ENCODE measurements at places on chromosomes 13 and 19. TPM values are rescaled to one million over a fixed set of nuclear protein-coding genes. Genes with fewer than 3 reads are reported as not detected.

GRCh38 chr19:3932931-3933810, at the start of gene NMRK2:
Gene NMRK2 (plus strand): TSS chr19:3933069. CDS start chr19:3933672, 603 bp downstream.
- no peaks in the 10 kb centered on the region for H3K4me1 ChIP-seq
- H3K4me3 ChIP-seq, result no peak within 1 kb of the TSS
- peaks cover 26% of the 10 kb centered on the region for H3K27me3 ChIP-seq
- peak; percentile 77 for DNase-seq
- H3K36me3 ChIP-seq, result no peaks in the 10 kb centered on the region

ZNF486 gene
- 8.5 TPM for total RNA-seq

GRCh38 chr19:23777216-23777615, 18.5 kb upstream of the ZNF681 start:
- no peaks in the 10 kb centered on the region for H3K36me3 ChIP-seq
- no peak for DNase-seq
- no peaks in the 10 kb centered on the region for H3K27me3 ChIP-seq
- H3K4me3 ChIP-seq, result no peak overlapping the region
- no peak overlapping the region for H3K27ac ChIP-seq

DNA sequence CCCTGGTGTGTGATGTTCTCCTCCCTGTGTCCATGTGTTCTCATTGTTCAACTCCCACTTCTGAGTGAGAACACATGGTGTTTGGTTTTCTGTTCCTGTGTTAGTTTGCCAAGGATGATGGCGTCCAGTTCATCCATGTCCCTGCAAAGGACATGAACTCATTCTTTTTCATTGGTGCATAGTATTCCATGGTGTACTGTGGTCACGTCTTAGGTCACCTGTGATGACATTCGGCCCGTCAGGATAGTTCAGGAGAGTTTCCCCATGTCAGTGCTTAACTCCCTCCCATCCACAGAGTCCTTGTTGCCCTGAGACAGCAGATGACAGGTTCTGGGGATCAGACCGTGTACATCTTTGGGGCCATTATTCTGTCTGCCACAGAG, 8.6 kb downstream of the ZNF444 start:
- no peaks in the 10 kb centered on the region for H3K4me1 ChIP-seq
- DNase-seq, result peak; percentile 27
- H3K4me3 ChIP-seq, result no peak overlapping the region

GRCh38 chr19:48734625-48735024, 5.8 kb downstream of the RASIP1 start:
- H3K4me3 ChIP-seq, result no peak overlapping the region
- no peak for DNase-seq
- H3K27me3 ChIP-seq, result peaks cover 25% of the 10 kb centered on the region
- no peaks in the 10 kb centered on the region for H3K4me1 ChIP-seq
- H3K36me3 ChIP-seq, result no peaks in the 10 kb centered on the region
- H3K27ac ChIP-seq, result no peak overlapping the region

Measured in osteoblast (primary cell).